ENCODE measurements at places on chromosomes 5 and 9.

DNA sequence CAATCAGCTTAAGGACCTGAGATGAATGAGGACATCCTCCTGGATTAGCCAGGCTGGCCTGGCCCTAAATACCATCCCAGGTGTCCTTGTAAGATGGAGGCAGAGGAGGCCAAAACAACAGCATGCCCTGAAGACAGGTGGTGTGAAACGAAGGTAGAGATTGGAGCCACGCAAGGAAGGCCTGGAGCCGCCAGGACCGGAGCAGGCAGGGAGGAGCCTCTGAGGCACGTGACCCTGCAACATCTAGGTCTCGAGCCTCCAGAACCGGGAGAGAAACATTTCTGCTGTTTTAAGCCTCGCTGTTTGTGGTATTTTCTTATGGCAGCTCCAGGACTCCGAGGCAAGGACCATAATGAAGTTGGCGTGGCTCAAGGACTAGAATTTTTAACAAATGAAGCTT is 9.7 kb upstream of the COL5A1 start:
- no peak for DNase-seq

- DNase-seq: no peak
These were observed 16.8 kb downstream of the ALDOB start for GRCh38 chr9:101418518-101419430.

DNA sequence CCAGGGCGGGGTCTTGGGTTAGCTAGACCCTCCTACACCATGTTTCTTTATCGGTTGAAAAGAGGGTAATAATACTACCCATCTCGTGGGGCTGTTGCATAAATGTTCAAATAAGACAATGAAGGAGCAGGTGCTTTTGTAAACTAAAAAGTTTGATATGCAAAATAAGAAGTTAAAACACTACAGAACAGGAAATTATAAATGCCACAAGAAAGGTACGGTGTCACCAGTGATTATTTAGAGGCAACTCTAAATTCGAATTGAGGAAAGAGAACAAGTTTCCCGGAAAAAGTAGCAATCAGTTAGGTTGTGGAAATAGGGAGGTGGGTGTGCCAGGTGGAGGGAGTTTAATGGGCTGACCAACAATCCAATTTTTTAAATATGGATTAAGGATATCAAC is 2.5 kb upstream of the PHF19 start:
- DNase-seq: no peak

DNA sequence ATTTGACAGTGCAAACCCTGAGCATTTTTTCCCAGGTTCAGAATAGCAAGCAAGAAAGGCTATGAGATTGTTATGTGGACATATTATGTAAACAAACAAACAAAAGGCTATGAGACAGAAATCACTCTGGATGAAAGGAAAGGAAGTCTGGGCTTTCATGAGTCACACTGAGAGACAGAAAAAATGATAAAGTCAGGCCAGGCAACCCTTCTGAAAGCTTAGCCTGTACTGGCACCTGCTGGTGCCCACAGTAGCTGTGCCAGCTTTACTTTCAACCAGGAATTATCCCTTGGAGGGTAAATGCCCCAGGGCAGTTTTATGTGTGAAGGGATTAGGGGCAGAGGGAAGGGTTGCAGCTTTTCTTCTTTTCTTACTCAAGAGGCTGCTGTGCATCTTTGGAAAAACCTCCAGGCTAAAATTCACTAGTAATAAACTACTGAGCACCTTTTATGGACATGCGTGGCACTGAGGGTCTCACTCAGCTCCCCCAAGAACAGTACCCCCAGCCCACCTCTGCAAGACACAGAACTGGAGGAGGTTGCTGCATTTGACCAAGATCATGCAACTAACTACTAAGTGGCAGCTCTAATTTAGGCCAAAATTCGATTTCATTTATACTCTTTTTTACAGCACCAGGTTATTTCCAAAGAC is 41.7 kb downstream of the ACTL7B start:
- DNase-seq: peak; percentile 14

GRCh38 chr9:127347831-127348776 is 48.9 kb upstream of the SLC2A8 start:
- no peak for DNase-seq

- no peak for DNase-seq
These were observed 17.9 kb upstream of the SPINK4 start for GRCh38 chr9:33222031-33222430.

DNA sequence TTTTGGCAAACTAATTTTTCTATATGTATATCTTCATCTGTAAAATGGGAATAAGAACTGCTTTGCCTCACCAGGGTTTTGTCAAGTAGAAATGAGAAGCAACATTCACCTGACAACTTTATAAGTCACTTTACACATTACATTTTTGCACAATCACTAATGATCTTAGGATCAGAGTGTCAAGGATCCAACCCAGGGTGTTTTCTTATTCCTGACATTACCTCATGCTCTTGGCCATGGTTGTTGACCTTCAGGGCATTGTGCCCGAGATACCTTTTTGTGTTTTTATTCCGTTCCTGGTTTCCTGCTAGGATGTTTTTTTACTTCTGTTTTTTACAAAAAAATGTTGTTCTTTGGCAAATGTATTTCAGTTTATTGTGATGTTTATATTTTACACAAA is 22.2 kb upstream of the RASA1 start:
- DNase-seq: no peak

- DNase-seq: no peak
These were observed 46.9 kb downstream of the RAB14 start for GRCh38 chr9:121154782-121155181.

DNA sequence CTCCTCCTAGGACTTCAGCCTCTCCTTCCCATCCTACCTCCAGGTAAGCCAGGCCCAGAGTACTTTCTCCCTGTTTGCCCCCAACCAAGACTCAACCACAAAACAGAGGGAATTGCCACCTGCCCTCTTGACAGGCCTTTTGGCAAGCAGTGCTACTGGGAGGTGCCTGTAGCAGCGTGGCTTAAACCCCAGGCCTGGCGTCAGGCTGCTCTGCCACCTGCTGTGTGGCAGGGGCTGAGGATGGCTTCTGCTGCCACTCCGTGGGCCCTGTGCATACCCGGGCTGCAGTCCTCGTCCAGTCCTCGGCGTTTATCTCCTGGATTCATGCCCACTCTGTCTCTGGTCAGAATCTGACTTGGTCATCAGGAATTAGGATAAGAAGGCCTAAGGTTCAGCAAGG is 163.1 kb downstream of the PAX5 start:
- DNase-seq: no peak

GRCh38 chr9:112846528-112847488 is 43.9 kb downstream of the SLC46A2 start:
- DNase-seq: no peak

DNA sequence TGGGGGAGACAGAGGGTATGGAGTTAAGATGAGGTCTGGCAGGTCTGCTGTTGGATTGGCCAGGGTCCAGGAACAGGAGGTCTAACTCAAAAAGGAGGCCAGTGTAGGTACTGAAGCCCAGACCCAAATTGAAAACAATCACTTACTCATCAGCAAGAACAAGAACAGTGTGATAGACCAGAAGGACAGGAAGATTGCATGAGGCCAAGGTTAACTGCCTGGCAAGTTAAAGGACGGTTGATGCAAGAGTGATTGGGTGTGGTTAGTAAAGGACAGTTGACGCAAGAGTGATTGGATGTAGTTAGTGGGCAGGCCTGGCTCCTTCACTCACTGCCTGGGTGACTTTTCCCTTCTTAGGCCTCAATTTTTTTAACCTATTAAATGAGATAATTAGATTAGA is 132.6 kb downstream of the PDZD2 start:
- no peak for DNase-seq

GRCh38 chr5:142979636-142980035 is 209.5 kb downstream of the ARHGAP26 start:
- no peak for DNase-seq

DNA sequence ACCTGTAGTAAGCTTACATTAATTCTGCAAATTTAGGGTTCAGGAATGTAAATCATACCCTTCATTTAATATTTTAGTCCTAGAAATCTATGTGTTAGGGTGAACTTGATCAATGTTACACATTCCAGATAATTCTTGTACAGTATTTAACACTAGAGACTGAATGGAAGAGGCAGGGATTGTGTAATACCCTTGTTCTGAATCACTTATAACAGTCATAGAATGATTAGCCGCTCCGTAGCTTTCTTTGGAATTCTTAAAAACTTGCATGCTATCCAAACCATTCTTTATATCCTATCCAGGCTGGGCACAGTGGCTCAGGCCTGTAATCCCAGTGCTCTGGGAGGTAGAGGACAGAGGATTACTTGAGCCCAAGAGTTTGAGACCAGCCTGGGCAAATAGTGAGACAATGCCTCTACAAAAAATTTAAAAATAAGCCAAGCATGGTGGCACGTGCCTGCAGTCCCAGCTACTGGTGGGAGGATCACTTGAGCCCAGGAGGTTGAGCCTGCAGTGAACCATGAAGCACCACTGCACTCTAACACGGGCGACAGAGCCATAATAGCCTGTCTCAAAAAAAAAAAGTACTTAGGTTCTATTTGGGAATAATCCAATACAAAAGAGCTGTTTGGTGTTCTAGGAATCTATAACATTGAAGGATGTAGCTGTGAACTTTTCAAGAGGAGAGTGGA is 8.3 kb downstream of the ZNF483 start:
- no peak for DNase-seq

- DNase-seq: no peak
These were observed 156.1 kb upstream of the ADAMTSL1 start for GRCh38 chr9:18317896-18318295.

DNA sequence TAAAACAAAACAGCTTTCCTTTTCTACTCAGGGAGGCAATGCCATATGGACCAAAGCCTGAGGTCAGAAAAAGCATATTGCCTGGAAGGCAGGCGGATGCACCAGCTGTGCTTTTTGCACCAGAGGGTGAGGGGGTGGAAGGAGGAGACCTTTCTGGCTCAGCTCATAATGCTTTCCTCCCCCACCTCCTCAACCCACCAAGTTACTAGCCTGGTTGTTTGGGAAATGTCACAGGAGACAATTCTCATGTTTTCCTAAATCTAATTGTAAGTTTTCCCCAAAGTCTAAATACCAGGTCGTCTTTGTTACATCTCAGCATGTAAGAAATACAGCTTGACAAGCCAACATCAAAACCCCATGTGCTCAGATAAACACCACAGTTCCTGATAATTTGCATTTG is 72.6 kb upstream of the DMRTA1 start:
- no peak for DNase-seq

Data from hypothalamus (tissue), 51 donors.